ENCODE measurements at places on chromosomes 16 and 17. TPM values are rescaled to one million over a fixed set of nuclear protein-coding genes. Genes with fewer than 3 reads are reported as not detected.

Gene LRRC46
- not detected for total RNA-seq

Gene KRT33B
- total RNA-seq: 0.18 TPM

Gene SALL1
- 0.90 TPM for total RNA-seq

Gene ITGAD
- not detected for total RNA-seq

Gene OR3A3
- not detected for total RNA-seq

Gene ANKRD11
- 46.8 TPM for total RNA-seq

Gene CAPN15
- 11.4 TPM for total RNA-seq

Gene TBC1D3C
- total RNA-seq: not detected

Gene CACNG3
- total RNA-seq: not detected

Gene MT1A
- not detected for total RNA-seq

Gene KRT33A
- not detected for total RNA-seq

Gene CCL16
- not detected for total RNA-seq

Gene EFNB3
- total RNA-seq: 0.54 TPM

Gene COL1A1
- 2,180 TPM for total RNA-seq

DNA sequence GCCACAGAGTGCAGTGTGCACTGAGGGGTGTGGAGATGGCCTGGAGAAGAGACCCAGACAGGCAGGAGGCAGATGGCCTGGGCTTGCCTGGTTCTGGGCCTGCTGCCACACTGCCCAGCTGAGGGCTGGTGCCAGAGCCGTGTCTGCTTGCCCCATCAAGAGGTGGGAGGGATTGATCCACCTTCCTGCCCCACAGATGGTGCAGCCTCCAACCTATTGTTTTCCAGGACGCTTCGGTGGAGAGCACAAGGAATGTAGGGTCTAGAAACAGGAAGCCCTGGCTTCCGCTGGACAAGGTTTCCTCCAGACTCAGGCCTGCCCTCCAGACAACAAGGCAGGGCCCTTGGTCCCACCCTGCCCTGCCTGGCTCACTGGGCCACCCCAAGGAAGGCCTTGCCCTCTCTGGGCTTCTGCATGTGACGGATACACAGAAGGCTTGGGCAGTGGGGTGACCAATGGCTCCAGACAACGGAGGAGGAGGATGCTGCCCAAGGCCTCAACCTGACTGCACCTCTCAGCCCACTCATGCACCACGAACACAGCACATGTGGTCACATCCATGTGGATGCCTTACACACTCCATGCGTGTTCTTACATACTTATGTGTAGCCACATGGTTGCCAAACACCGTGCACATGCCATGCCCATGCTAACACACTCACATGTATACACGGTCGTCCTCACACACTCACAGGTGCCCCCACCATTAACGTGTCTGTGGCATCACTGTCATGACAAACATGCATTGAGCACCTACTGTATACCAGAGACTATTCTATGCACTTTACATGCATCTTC lies 6.5 kb upstream of the CDH5 start:
- no peak for DNase-seq

GRCh38 chr17:82837586-82838320 lies 2.1 kb downstream of the ZNF750 start:
- DNase-seq: no peak

- DNase-seq: peak; percentile 12
Observed at GRCh38 chr17:31654936-31655335, 204.1 kb downstream of the COPRS start.

- no peak for DNase-seq
Observed at GRCh38 chr17:73271072-73271471, 9.4 kb upstream of the CPSF4L start.

- peak; percentile 24 for DNase-seq
Observed at GRCh38 chr16:14475370-14476139, 154.5 kb downstream of the PARN start.

GRCh38 chr17:43383372-43383771 lies 15.4 kb upstream of the ARL4D start:
- no peak for DNase-seq

- no peak for DNase-seq
Observed at GRCh38 chr17:81287741-81288430, 7.2 kb downstream of the SLC38A10 start.

- no peak for DNase-seq
Observed at GRCh38 chr16:88390735-88391134, 8.0 kb downstream of the ZNF469 start.

DNA sequence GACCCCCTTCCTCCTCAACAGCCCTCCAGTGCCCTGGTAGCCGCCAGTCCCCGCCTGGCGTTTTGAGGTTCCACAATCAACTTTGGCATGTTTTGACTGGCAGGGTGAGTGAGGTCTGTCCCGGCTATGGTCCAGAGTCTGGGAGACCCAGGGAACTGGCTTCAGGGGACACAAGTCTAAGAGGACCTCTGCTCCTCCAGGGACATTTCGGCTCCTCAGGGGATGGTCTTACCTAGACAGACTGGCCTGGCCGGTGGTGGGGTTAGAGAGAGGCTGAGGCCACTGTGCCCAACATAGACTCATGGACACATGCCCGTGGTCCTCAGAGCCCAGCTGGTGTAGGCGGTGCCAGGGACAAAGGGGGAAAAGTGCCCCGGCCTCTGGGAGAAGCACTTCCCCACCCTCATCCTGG lies 2.2 kb downstream of the TMC8 start:
- no peak for DNase-seq

GRCh38 chr16:23974223-23974622 lies 138.4 kb downstream of the PRKCB start:
- no peak for DNase-seq

DNA sequence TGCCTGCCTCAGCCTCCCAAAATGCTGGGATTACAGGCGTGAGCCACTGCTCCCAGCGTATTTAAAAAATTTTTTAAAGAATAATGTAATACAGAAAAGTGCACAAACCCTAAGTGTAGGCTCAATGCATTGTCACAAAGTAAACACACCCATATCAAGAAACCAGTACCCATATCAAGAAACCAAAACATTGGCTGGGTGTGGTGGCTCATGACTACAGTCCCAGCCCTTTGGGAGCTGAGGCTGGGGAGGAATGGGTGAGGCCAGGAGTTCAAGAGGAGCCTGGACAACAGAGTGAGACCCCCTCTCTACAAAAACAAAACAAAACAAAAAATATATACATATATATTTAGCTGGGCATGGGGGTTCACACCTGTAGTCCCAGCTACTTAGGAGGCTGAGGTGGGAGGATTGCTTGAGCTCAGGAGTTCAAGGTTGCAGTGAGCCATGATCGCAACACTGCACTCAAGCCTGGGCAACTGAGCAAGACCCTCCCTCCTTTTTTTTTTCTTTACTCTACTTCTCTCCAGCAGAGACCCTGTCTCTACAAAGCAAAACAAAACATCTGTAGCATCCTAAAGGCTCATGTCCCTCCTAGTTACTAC lies 9.3 kb upstream of the PRR14 start:
- DNase-seq: no peak

DNA sequence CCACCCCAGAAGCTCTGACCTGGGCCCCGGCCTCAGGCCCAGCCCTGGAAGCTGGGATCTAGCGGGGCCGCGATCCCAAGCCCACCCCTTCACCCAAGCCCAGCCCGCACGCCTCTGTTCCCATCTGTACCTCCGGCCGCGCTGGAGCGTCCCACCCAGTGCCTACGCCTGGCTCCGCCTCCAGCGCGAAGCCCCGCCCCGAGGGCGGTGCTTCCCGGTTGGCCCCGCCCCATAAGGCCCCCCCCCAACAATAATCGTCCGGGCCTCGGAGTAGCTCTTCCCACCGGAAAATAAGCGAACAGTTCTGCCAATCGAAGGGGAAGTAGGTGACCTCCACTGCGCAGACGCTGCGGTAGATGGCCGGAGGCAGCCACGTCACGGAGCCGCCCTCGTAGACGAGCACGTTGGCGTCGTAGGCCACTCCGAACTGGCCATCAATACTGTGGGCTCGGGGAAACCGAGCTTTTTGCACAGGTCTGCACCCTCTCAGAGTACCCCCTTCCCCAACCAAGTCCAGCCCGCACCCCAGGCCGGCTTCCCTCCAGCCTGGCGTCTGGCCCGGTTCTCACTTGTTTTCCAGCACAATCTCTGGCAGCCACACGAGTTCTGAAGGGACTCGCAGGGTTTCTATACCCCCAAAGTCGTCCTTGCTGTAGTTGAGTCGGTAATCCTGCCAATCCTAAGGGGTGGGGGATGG lies 1.1 kb downstream of the CHRNE start:
- no peak for DNase-seq

DNA sequence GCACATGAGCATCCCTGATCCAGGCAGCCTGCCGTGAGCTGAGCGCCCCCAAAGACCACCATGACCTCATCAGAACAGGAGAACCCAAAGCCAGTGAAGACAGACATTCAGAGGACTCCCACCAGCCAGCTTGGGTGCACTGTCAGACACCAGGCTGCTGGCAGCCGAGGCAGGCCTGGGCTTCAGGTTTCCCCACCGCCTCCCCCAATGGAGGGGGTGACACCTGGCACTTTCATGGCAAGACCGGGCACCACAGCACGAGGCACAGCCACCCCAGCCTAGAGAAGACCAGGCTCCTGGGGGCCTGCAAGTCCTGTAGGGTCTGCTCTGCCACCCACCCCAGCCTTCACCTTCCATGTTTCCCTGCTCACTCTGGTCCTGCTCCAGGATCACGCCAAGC lies 140.5 kb downstream of the C16orf95 start:
- DNase-seq: no peak

DNA sequence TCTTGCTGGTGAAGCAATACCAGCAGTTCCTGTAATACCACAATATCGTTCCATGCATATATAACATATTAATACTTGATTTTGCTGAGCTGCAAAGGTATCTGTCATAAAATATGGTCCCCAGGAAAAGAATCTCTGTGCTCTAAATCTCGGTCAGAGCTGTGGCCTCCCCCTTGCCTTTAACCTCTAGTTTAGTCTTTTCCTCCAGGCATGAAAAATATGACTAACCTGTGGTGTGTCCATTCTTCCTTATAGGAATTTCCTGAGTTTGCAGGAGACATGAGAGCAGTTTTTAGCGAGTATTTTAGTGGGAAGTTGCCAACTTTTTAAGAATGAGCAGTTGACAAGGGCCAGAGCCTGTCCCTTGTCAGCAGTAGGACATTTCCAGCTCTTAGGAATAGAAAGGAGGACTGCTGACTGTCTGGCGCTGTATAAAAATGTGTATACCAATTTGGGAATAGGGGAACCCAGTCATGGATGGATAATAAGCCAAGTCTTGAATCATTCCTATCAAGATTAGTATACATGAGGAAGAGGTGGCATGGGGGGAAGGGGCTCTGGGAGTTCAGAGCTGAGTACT lies 8.7 kb downstream of the ATXN1L start:
- DNase-seq: no peak

DNA sequence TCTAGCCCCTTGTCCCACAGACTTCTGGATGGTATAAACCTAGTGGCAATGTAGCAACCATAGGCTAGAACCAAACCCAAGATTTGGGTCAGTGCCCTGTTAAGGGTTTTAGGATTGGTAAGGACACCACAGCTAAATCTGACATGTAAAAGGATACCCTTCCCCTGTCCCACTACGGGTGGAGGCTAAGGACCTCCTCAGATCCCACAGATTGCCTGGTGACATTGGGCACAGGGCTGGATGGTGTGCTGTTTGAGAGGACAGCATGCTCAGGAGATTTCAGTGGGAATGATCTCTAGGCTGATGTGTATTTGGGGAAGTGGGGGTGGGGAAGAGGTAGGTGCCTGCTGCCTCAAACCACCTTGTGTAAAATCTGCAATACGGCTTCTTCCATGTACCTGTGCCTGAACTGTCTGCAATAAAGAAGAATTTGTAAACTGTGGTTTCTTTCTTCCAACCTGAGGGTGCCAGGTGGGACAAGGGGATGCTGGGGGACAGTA lies 671 bp upstream of the EDC4 start:
- no peak for DNase-seq

DNA sequence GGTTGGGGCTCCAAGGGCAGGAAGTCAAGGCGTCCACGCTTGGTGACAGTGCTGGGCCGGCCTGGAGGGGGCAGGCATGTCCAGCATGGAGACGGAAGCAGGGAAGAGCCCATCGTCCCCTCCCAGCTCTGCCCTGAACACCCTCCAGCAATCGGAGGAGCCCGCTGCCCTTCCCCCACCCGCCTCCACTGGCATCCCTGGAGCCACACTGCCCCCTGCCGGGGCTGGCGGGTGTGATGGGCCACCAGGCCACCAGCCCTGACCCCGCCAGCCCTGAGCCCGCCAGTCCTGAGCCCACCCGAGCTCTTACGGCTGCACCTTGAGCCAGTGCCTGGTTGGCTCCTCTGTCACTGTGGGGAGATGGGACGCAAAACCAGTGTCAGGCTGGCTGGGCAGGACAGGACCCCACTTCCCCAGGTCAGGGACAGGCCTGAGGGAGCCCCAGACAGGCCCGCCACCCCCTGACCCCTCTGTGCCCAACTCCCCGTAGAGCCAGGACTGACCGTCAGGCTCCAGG lies 4.1 kb upstream of the CDH15 start:
- peak; percentile 59 for DNase-seq

DNA sequence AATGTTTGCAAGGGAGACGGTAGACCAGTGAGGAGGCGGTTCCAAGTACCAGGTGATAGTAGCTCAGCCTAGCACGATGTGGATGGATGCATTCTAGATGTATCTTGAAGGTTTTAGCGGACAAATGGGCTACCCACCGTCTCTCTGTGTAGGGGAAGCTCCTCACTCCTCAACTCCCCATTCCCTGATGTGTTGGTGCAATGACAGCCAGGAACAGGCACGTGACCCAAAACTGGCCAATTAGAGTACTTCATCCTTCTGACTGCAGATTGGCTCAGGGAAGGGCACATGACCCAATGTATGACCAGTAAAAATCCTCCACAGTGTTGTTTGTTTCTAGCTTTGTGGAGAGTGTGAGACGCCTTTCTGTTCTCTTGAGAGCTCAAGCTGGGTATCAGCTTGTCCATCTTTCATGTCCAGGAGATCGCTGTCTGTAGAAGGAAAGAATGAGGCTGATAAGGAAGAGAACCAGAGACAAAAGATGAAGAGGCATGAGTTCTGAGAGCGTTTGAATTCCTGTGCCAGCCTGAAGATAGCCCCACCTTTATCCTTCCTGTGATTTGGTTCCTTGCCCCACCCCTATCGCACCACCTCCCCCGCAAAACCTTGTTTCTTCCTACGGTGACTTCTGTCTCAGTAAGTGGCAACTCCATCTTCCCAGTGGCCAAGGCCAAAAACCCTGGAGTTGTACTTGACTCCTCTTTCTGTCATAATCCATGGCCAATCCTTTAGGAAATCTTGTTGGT lies 2.3 kb upstream of the BORCS6 start:
- DNase-seq: peak; percentile 85

GRCh38 chr16:67847064-67847861 lies at the start of gene CENPT:
Gene CENPT, minus strand, starts transcription at chr16:67847693. Its CDS starts 13,834 bp downstream, at chr16:67833859.
- DNase-seq: peak; percentile 64

- DNase-seq: no peak
Observed at GRCh38 chr16:2814551-2815298, 2.3 kb upstream of the PRSS21 start.

Data from IMR-90 (cell line).